Omental fat pad (tissue), 4 donors: ENCODE measurements at places on chromosomes 5 and 9. TPM values are rescaled to one million over a fixed set of nuclear protein-coding genes. Genes with fewer than 3 reads are reported as not detected.

DNA sequence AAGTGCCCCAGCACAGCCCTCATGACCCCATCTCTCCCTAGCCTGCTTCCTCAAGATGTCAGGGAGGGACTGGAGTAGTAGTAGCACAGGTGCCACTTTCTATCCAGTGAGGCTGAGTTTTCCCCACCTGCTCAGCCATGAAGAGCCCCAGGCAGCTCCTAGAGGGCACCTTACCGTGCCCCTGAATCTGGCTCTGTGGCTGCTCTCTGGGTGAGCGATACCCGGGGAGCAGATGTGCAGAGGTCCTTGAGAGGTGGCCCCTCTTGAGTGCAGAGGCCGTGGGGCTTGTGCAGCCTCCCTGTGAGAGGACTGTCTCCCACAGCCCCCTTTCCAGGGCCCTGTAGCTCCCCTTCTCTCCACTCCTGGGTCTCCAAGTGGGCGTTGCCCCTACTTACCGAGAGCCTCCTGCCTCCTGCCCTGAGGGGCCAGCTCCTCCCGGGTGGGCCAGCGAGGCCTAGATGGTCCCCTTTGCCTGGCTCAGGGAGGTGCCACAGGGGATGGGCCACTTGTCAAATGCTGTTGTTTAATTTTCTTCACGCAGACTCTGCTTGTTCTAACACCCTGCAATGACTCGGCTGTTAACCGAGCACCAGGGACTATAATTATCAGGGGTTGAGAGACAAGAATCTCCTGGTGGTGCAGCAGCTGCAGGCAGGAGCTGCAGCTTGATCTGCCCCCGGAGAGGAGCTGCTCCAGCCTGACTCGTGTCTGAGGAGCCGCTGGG is 29.6 kb upstream of the PITX1 start:
- no peak for DNase-seq

DNA sequence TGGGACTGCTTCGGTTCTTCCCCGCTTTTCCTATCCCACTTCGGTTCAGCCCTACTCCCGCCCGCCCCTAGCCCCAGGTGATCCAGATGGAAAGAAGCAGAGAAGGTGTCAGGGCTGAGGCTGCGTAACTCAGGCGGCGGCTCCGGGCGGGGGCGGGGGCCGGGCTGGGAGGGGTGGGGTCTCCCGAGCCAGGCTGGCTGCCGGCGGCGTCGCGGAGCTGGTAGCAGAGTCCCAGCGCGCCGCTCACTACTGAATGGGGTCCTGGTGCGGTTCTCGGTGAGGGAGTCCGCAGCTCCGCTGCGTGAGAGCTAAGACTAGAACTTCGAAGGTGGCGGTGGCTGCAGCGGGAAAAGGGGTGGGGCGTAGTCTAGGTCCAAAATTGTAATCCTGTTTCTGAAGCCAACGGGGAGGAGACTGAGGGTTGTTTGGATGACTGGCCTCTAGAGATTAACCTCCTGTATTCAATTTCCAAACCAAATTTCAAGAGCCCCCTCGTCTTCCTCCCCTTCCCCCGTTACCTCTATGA is 1.4 kb downstream of the PRR16 start:
- no peak for DNase-seq

GRCh38 chr9:1320051-1320557 is 269.9 kb downstream of the DMRT2 start:
- no peak for DNase-seq

GRCh38 chr5:157740229-157740610 is 3.3 kb upstream of the LSM11 start:
- no peak for DNase-seq

DNA sequence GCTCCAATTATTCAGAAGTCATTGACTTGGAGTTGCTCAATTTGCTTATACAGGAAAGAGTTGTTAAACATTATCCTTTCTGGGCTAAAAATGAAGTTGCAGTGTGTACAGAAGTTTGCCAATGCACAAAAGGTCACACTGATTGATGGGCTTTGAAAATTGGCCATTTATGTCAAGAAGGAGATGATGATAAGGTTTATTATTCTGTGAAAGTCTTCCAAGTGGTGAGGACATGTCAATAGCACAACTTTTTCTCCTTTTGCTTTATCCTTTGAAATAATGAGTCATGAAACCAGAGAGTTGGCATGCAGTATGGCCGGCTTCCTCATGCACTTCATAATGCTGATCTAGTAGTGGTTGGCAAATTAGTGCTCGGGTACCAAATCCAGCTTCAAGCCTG is 848.5 kb upstream of the WWC1 start:
- no peak for DNase-seq

- no peak for DNase-seq
Observed at GRCh38 chr5:149422366-149423048, 43.4 kb upstream of the IL17B start.

DNA sequence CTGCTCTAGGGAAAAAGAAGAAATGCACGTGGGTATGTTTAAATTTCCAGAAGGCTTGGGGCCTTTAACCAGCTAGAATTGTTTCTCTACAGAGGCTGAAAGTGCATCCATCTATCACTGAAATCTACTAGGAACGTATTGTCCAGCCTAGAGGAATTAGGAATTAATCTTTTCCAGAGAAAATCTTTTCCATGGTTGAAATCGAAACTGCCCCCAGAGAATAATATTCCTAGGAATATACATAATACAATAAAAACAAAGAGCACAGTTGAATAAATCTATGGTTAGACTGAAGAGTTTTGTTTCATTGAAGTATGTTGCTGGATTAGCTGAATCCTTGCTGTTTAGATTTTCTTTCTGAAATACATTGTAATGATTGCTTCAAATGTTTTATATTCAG is 378.5 kb downstream of the PLK2 start:
- DNase-seq: no peak

GRCh38 chr9:108809269-108809668 is 46.5 kb downstream of the ACTL7B start:
- no peak for DNase-seq

GRCh38 chr5:132257131-132258101 is at the start of gene PDLIM4:
PDLIM4 (plus strand) TSS chr5:132257696; CDS start chr5:132257735, 39 bp downstream.
- DNase-seq: no peak

GRCh38 chr5:149640350-149640999 is 59.2 kb downstream of the ARHGEF37 start:
- DNase-seq: no peak

DNA sequence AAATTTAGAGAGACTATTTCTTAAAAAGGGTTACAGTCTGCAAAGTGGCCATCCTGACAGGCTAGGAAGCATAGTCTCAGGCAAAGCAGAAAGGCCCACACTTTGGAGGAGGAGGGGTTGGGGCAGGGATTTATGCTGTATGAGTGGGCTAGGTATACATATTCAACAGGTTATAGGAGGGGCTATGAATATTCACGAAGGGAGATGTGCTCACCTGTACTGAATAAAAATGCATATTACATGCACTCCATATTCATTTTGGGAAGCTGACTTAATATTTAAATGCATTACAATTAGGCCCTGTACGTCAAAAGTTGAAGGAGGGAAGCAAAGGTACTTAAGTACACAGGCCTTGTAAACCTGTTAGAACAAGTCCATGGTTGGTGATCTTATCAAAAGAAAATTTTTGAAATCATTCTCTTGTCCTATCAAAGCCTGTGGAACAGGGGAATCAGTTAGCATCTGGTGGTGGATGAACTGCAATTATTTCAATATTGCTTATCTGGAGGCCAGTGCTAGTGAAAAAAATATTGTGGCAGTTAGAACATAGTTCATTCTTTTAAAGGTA is 1.6 kb downstream of the CENPP start:
- DNase-seq: no peak

DNA sequence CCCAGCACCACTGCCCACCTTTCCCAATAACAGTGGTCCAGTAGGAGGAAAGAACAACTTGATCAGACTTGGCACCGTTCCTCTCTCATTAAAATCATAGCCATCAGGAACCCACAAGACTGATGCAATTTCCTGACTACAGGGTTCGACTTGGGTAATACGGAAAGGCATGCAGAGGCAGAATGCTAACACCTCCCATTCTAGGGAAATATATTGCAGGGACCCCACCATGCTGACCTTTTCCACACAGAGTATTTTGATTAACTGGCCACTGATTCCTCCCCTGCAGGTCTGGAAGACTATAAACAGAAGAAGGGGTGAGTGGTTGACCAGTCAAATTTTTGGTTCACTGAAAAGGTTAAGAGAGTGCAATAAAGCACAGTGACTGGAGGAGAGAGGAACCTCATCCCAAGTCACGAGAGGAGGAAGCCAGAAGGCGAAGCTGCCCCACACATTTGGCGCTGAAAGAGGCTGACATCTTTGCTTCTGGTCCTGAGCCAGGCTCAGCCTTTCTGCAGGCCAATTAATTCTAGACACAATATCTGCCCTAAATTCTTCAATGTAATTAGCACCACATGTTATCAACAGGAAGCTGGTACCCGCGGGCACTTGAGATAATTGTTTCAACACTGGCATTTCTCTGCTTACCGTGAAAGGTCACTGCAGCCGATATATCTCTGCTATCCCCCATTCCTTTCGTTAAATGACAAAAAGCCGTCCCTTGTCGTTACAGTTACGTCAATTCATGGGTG is 64.7 kb upstream of the SPOCK1 start:
- no peak for DNase-seq

The RFX3 gene
- 9.2 TPM for total RNA-seq

The EQTN gene
- 0.95 TPM for total RNA-seq

The ADAMTS13 gene
- total RNA-seq: 3.0 TPM

The PPP1R26 gene
- 10.7 TPM for total RNA-seq

The SLC34A3 gene
- not detected for total RNA-seq

The SLC4A9 gene
- 0.74 TPM for total RNA-seq

The HMCN2 gene
- 0.65 TPM for total RNA-seq

The GGTA1 gene
- total RNA-seq: 15.1 TPM

The PCDHB11 gene
- 1.8 TPM for total RNA-seq
